Heart right ventricle (tissue), 16 donors: ENCODE measurements at places on chromosomes 2 and 18. TPM values are rescaled to one million over a fixed set of nuclear protein-coding genes. Genes with fewer than 3 reads are reported as not detected.

Gene CTDSP1
- total RNA-seq, result 92.8 TPM

Gene CFAP65
- total RNA-seq, result not detected

DNA sequence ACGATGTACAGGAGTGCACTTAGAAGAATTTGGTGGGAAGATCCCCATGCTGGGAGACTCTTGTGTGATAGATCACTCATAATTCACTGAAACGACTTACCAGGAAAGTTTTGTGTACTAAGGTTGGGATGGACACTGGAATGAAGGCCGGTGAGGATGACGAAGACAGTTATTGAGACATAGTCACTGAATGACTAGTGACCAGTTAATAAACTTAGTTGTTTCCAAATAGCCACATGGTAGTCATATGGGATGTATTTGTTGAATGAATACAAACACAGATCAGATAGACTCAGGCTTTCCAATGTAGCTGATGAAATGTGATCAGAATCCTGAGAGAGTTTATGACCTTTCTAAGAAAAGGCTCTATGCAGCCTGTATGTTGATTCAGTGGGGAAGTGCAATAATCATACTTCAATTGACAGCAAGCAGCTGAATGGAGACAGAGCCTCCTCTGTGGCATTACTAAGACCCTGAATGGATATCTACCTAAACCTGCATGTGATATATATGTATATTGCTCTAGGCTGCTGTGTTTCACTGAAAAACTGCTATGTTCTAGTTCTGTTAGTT, 20.4 kb downstream of the GDF7 start:
- no peak for DNase-seq
- H3K27ac ChIP-seq, result no peak overlapping the region
- peaks cover 45% of the 10 kb centered on the region for H3K36me3 ChIP-seq
- peaks cover 3% of the 10 kb centered on the region for H3K4me1 ChIP-seq

DNA sequence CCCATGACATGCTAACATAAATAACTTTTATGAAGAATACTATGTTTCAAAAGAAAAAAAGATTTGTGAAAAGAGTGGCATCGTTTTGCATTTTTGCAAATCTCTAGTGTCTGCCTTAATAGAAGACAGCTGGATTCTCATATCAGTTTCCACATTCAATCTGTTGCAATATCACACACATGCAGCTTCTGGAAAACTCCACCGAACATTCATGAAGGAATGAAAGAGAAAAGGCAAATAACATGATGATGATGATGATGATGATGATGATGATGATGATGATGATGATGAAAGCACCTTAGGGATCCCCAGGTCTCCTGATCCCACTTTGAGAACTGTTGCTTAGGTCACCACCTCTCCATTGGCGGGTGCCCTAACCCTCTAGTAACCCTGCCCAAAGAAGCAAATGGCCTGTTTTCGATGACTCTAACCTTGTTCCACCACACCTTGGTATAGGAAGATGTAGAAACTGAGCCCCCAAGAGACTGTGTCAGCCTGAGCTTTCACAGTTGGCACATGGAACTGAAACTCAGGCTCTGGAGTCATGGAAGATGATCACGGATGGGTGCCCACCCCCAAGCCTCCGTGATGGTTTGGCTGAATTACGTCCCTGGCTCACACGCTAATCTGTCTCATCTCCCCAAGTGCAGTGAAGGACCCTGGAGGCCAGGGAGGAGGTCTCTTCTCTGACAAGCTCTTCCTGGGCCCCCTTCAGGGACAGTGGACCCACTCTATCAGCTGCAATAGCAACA, 80.1 kb upstream of the SMAD7 start:
- no peaks in the 10 kb centered on the region for H3K27me3 ChIP-seq
- DNase-seq, result no peak
- H3K4me1 ChIP-seq, result no peaks in the 10 kb centered on the region
- no peak overlapping the region for H3K27ac ChIP-seq
- H3K4me3 ChIP-seq, result no peak overlapping the region
- H3K36me3 ChIP-seq, result no peaks in the 10 kb centered on the region

Gene CEP192
- total RNA-seq, result 32.4 TPM

DNA sequence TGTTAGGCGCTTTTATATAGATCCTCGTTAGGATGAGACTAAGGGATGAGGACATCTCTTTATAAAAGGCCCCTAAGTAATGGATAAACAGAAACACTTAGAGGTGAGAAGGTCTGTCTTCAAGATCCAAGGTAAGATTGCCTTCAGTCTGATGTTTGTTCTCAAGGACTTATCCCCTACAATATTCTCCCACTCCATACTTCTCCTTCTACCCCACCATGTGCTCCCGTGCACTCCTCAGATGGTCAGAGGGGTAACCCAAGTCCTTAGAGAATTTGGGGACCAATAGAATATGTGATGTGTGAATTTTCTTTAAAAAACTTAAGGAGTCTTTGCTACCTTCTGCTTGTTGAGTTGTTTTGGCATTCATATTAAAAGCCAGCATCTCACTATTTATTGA, 23.1 kb downstream of the FOSL2 start:
- no peak for DNase-seq
- no peak overlapping the region for H3K27ac ChIP-seq
- H3K4me3 ChIP-seq, result no peak overlapping the region
- peaks cover 24% of the 10 kb centered on the region for H3K4me1 ChIP-seq
- H3K36me3 ChIP-seq, result peaks cover 41% of the 10 kb centered on the region
- H3K27me3 ChIP-seq, result no peaks in the 10 kb centered on the region

DNA sequence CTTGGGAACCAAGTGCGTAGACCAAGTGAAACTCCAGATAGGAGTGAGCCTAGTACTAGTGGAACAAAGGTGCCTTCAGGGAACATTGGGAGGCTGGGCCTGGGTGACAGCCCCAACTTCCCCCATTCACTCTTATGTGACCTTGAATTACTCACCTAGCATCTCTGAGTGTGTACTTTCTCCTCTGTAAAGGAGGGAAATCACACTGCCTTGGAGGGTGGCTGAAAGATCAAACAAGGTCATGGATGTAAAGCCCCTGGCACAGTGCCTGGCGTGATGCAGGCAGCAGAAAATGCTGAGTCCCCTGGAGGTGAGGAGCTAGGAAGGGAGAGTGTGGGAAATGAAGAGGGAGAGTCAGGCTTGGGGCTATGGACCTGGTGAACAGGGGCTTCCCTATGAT, 45.9 kb downstream of the MARCO start:
- H3K36me3 ChIP-seq, result no peaks in the 10 kb centered on the region
- no peak overlapping the region for H3K4me3 ChIP-seq
- H3K4me1 ChIP-seq, result no peaks in the 10 kb centered on the region

DNA sequence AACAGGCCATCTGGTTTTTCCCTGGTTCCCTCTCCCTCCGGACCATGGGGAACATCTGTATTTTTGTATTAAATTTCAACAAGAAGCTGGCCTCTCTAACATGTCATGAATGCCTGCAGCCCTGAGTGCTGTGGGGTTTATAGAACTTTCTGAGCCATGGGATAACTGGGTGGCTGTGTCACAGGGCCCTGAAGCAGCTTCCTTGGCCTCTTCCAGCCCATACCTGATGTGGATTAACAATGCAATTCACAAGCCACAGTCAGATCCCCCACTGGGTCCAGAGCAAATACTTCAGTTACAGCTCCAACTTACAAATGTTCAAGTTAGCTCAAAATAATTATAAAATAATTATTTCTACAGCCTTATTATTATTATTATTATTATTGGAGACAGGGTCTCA, 307.8 kb upstream of the CELF4 start:
- H3K4me1 ChIP-seq, result no peaks in the 10 kb centered on the region
- no peak overlapping the region for H3K4me3 ChIP-seq
- H3K27ac ChIP-seq, result no peak overlapping the region
- DNase-seq, result no peak

DNA sequence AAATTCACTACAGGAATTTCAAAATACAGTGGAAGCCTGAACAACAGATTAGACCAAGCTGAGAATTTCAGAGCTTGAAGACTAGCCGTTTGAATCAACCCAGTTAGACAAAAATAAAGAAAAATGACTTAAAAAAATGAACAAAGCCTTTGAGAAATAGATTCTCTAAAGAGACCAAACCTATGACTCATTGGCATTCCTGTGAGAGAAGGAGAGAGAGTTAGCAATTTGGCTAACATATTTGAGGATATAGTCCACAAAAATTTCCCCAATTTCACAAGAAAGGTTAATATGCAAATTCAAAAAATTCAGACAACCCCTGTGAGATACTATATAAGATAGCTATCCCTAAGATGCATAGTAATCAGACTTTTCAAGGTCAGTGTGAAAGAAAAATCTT, 78.0 kb downstream of the MYO3B start:
- no peak for DNase-seq
- H3K27me3 ChIP-seq, result peaks cover 13% of the 10 kb centered on the region
- no peak overlapping the region for H3K4me3 ChIP-seq
- H3K4me1 ChIP-seq, result no peaks in the 10 kb centered on the region

GRCh38 chr18:79123948-79124347, 54.8 kb downstream of the ATP9B start:
- no peak for DNase-seq
- H3K27me3 ChIP-seq, result no peaks in the 10 kb centered on the region
- no peak overlapping the region for H3K4me3 ChIP-seq
- H3K4me1 ChIP-seq, result no peaks in the 10 kb centered on the region
- peaks cover 33% of the 10 kb centered on the region for H3K36me3 ChIP-seq
- H3K27ac ChIP-seq, result no peak overlapping the region

Gene SP140
- total RNA-seq, result 0.53 TPM
